Keratinocyte (primary cell): ENCODE measurements at places on chromosomes 1 and 21. TPM values are rescaled to one million over a fixed set of nuclear protein-coding genes. Genes with fewer than 3 reads are reported as not detected.
A peak's percentile ranks its signal among the peaks of the same experiment; 100 is the strongest.

- H3K4me3 ChIP-seq, result no peak overlapping the region
- DNase-seq, result no peak
- H3K27me3 ChIP-seq, result no peaks in the 10 kb centered on the region
- no peak overlapping the region for H3K27ac ChIP-seq
- H3K36me3 ChIP-seq, result no peaks in the 10 kb centered on the region
Observed at GRCh38 chr1:179761296-179761695, 18.2 kb downstream of the FAM163A start.

DNA sequence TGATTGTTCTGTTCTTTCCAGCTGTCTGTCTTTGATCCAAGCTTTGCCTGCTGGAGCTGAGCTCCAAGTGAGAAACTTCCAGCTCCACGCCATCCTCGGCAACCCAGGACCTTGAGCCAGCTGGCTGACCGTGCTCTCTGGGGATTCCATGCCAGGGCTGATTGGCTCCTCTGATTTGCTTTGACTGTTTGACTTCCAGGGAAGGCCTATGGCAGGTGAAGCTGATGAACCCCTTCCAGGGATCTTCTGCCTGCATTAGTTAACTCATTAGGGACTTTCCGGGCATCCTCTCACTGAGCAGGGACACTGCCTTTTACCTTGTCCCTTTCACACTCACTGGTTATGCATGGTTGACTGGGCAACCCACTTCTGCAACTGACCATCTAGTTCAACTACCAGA is 406.1 kb downstream of the RPS6KC1 start:
- peaks cover 7% of the 10 kb centered on the region for H3K4me1 ChIP-seq
- no peak for DNase-seq
- no peaks in the 10 kb centered on the region for H3K36me3 ChIP-seq
- H3K27me3 ChIP-seq, result no peaks in the 10 kb centered on the region
- H3K27ac ChIP-seq, result no peak overlapping the region

The CD1B gene
- polyA plus RNA-seq, result not detected in 3 replicates

GRCh38 chr1:62589321-62589720 is 8.0 kb upstream of the ANGPTL3 start:
- H3K27me3 ChIP-seq, result no peaks in the 10 kb centered on the region
- DNase-seq, result no peak
- no peaks in the 10 kb centered on the region for H3K4me1 ChIP-seq
- no peak overlapping the region for H3K4me3 ChIP-seq
- no peaks in the 10 kb centered on the region for H3K36me3 ChIP-seq

The PKLR gene
- 0.03 to 0.04 TPM in 2 of 3 replicates, not detected in the other for polyA plus RNA-seq

The CCDC27 gene
- polyA plus RNA-seq, result not detected in 3 replicates

GRCh38 chr1:162560303-162561036 is 1.1 kb upstream of the UAP1 start:
- no peak for DNase-seq
- no peaks in the 10 kb centered on the region for H3K27me3 ChIP-seq
- H3K4me1 ChIP-seq, result peaks cover 25% of the 10 kb centered on the region
- peak overlapping the region; percentile 51 for H3K27ac ChIP-seq
- peak overlapping the region; percentile 53 for H3K4me3 ChIP-seq

DNA sequence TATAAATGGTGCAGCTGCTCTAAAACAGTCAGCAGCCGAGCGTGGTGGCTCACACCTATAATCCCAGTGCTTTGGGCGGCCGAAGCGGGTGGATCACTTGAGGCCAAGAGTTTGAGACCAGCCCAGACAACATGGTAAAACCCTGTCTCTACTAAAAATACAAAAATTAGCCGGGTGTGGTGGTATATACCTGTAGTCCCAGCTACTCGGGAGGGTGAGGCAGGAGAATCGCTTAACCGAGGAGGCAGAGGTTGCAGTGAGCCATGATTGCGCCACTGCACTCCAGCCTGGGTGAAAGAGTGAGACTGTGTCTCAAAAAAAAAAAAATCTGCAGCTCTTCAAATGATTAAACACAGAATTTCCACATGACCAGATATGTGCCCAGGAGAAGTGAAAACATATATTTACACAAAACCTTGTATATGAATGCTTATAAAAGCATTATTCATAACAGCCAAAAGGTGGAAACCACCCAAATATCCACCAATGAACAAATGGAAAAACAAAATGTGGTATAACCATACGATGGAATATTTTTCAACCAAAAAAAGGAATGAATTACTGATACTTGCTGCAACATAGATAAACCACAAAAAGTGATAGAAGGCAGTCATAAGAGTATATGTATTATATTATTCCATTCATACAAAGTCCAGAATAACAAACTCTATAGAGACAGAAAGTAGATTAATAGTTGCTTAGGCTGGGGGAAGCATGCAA is 14.1 kb downstream of the EPS15 start:
- H3K36me3 ChIP-seq, result no peaks in the 10 kb centered on the region
- peaks cover 3% of the 10 kb centered on the region for H3K4me1 ChIP-seq
- H3K27ac ChIP-seq, result no peak overlapping the region

DNA sequence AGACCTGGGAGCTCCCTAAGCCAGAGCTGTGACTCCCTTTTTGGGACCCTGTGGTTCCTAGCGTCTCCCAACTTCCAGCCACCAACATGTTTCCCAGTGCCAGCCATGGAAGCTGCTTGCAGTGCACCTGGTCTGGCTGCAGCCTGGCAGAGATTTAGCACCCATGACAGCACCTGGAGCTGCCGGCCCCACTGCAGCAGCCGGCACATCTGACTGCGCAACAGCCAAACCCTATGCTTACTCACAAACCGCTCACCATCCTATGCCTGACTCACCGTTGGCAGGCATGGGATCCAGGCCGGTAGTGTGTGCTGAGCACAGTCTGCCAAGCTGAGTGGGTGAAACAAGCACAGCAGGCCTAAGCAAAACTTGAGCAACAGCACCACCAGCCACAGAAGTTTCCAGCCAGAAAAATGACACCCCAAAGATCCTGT is 435.9 kb upstream of the PRMT6 start:
- peak overlapping the region; percentile 42 for H3K27ac ChIP-seq
- peaks cover 16% of the 10 kb centered on the region for H3K4me1 ChIP-seq
- no peaks in the 10 kb centered on the region for H3K27me3 ChIP-seq
- no peak overlapping the region for H3K4me3 ChIP-seq
- peak; percentile 78 for DNase-seq
- no peaks in the 10 kb centered on the region for H3K36me3 ChIP-seq

The GPATCH4 gene
- polyA plus RNA-seq, result 31.8 to 48.9 TPM (median 43.5 TPM) in 3 replicates

The HENMT1 gene
- polyA plus RNA-seq, result 1.2 to 1.7 TPM (median 1.6 TPM) in 3 replicates

The VSIG8 gene
- polyA plus RNA-seq, result 0.48 to 1.5 TPM (median 0.56 TPM) in 3 replicates

The HPCAL4 gene
- not detected in 3 replicates for polyA plus RNA-seq

GRCh38 chr1:61825393-61825792 is 83.1 kb downstream of the PATJ start:
- no peaks in the 10 kb centered on the region for H3K4me1 ChIP-seq
- no peaks in the 10 kb centered on the region for H3K27me3 ChIP-seq
- no peak overlapping the region for H3K4me3 ChIP-seq
- H3K27ac ChIP-seq, result no peak overlapping the region
- DNase-seq, result no peak
- peaks cover 28% of the 10 kb centered on the region for H3K36me3 ChIP-seq

The RAB3B gene
- 1.2 to 4.7 TPM (median 2.6 TPM) in 3 replicates for polyA plus RNA-seq

The MAP3K21 gene
- 4.4 to 6.4 TPM (median 4.5 TPM) in 3 replicates for polyA plus RNA-seq
